ENCODE measurements at places on chromosomes 1 and 21.

DNA sequence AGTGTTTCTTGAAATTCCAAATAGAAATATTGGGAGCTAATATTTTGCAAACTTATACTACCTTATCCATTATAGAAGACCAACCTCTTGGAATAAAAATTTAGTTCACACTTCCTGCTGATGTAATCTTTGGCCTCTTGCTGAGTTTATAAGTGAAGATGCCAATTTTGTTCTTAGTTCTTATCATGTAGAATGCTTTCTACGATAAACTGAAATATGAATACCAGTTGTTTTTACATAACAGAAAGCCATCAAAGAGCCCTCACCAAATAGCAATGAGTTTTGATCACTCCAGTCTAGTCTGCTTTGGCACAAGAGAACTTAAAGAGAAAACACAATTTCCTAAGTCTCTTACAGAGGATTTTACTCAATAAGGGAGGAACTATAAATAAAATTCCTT lies 89.5 kb downstream of the DENND1B start:
- DNase-seq = no peak

DNA sequence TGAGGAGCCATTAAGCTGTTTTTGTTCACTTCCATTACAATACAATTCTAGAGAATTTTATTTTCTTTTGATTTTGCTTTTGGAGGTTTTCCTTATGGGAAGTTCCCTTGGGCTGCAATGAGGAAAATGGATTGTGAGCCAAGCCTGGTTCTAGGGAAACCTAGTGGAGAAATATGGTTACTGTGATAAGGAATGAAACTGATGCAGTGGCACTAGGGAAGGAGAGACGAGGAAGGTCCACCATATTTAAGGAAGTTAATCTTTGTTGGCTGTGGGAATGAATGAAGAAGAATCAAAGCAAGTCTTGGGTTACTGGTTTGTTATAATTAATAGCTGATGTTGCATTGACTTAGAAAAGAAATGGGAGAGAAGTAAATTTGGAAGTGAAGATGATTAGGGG lies 28.4 kb downstream of the CHML start:
- no peak for DNase-seq

DNA sequence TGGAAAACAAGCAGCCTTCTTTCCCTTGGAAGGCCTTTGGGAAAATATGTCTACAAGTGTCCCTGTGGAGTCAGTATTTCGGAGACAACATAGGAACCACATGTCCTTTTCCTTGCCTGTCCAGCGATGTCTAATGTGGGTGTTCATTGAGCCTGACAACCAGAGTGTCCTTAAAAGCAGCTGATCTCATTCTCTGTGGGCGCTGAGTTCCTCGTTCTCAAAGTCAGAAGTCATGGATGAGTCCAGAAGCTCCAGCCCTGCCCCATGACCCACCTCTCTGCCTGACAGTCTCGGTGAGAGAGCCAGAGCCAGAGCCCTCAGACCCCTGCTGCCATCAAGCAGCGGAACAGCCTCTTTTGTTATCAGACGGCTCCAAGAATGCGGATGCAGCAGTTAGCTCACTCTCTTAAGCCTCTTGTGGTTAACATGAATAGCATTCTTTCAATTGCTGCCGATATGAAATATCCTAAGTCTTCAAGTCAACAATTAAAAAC lies 329.2 kb downstream of the TGFB2 start:
- DNase-seq = no peak

DNA sequence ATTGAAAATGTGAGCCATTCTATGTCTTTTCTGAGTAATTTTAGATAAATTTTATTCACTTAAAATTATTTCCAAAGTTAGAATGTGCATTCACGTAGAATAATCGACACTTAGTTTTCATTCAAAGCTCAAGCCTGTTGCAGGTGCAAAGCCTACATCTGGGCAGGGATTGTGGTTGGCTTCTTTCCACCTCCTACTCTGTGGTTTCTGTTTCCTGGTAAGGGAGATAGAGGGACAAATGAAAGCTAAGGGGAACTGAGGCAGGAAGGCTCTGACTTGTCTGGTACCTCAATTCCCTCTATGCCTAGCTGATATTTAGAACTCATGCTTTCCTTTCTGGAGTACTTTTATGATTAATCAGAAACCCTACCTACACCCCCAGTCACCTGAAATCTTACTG lies 251.2 kb upstream of the DPYD start:
- DNase-seq = no peak

DNA sequence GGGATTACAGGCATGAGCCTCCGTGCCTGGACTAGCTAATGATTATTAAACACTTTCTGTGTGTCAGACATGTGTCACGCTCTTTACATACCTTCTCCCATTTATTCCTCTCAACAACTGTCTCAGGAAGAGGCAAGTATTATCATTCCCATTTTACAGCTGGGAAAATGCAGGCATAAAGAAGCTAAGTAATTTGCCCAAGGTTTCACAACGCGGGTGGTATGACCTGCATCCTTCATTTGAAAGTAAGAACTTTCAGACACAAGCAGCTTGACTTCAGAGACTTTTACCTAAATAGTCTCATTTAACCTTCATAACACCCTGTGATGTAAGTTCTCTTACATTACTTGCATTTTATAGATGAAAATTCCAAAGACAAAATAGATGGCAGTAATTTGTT lies 1.0 kb upstream of the ZSCAN20 start:
- DNase-seq = no peak

DNA sequence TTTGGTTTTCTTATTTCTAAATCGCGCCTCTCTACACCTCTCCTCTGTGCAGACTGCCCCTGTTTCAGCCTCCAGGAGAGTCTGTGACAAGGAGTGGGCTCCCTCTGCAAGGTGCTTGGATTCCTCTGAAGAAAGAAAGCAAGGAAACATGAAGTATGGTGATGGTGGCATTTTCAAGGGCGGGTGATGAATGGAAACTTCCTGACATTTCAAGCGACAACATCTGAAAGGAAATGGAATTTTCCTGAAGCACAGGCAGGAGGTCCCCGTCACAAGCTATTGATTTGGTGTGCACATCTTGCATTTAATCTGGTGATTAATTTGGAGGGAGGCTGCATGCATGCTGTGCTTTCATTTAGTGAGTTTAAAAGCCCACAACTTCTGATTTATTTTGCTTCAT lies 164.6 kb upstream of the FGGY start:
- no peak for DNase-seq

- DNase-seq = no peak
These were observed 37.9 kb downstream of the TGFB2 start for GRCh38 chr1:218383051-218383450.

DNA sequence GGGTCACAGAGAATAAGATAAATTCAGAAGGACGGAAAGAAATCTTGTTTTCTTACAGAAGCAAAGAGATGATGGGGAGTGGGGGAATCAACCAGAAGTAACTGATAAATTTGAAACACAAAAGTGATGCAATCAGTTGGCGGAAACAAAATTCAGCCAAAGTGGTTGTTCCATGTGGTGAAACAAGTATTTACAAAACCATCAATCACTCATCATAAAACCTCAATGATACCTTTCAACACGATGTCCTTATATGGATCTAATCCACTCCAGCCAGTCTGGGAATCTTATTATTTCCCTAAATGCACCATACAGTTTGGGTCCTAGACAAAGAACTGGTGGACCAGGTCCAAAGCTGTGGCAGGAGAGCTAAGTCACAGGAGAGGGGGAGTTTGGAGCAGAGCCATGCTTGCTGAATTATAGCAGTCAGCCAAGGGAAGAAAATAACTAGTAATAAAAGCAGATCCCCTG lies 303.8 kb upstream of the LRRC7 start:
- DNase-seq = no peak
